Stimulated activated CD8-positive, alpha-beta memory T cell treated with anti-CD3 and anti-CD28 coated beads, Interleukin-4, amount 100 ng/mL, for 24 hours (primary cell): ENCODE measurements at places on chromosomes 7 and 10.

GRCh38 chr10:68625316-68625921 lies 65.3 kb downstream of the TET1 start:
- DNase-seq, result no peak

- DNase-seq, result no peak
These were observed 23.6 kb downstream of the RBM20 start for GRCh38 chr10:110667620-110668343.

DNA sequence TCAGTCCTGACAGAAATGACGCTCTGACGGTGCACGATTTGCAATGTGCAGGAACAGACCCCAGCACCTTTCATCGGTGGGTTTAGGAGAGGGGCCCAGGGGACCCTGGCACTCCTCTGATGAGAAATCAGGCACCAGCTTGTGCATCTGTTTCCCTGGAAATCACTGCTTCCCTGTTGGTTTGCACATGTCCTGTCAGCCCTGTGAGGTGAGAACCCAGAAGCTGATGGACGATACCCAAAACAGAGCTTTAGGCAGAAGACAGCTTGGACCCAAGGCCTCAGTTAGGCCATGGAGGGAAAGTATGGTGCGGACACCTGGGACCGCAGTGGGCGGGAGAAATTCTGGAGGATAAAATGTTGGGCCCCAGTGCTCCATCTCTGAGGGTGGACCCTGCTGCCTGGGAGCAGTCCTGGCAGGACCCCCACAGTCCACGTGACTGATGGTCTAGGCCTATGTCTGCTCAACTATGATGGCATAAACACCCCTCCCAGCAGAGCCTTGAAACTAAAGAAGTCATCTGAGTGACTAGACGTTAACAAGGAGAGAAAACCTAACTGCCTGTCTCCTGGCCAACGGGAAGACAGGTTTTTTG lies 242.8 kb downstream of the PTPRN2 start:
- no peak for DNase-seq

DNA sequence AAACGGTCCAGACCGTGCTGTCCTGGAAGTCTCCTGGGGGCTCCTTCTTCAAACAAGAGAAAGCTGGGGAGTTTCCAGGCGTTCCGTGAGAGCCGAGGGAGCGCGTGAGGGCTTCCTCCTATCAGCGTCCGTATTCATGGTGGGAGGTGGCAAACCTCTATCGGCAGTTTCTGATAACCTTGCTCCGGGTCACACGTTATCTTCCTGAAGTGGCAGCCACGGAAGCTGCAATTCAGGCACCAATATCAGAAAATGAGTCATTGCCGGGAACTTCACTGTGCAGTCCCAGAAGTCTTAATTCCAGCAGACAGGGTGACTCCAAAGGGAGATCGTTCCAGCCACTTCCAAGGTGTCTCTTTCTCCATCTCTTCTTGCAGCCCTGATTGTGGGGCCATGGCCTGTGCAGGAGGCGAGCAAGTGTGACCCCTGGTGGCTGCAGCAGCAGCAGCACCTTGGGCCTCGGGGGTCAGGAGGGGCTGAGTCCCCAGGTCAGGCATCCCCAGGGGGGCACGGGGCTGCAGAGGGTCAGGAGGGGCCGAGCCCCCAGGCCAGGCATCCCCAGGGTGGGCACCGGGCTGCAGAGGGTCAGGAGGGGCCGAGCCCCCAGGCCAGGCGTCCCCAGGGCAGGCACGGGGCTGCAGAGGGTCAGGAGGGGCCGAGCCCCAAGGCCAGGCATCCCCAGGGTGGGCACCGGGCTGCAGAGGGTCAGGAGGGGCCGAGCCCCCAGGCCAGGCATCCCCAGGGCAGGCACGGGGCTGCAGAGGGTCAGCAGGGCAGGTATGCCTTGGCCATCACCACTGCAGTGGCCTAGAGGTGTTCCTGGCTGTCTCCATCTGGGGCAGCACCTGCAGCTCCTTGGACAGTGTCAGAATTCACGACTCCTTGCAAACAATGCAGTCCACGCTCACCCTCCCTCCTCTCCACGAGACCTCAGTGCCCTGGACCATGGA lies 538.7 kb downstream of the DNAJB6 start:
- DNase-seq, result peak; percentile 12

DNA sequence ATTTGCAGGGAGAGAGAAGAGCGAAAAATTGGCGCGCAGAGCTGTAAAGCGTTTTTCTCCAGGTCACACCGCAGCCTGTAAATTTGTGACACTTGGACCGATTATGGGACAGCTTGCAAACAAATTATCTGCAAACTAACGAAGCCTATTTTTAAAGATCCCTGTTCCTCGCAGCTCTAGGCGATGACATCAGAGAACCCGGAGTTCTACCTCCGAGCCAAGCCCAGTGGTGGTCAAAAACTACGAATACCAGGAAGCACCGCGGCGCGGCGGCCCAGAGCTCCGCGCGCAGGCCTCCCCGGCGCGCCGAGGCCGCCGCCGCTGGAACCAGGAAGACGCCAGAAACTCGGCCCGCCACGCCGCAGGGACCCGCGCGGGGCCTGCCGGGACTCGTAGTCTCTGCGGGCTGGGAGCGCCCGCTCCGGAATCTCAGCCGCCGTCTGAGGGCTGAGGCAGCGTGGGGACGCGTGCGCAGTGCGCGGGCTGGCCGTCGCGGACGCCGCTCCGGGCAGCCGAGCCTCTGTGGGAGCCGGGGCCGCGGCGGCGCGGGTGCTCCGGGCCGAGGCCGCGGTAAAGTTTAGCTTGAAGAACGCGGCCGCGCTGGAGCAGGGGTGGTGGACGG lies at the start of gene PLEKHA1:
PLEKHA1 (plus strand) TSS at position 472 of the 622 bp plus-strand sequence. CDS start 18,493 bp downstream, outside the sequence.
- peak; percentile 90 for DNase-seq

GRCh38 chr7:153023194-153023592 lies 263.6 kb downstream of the ACTR3B start:
- DNase-seq, result no peak

GRCh38 chr7:92973974-92974373 lies 137.6 kb upstream of the CDK6 start:
- no peak for DNase-seq

GRCh38 chr10:112131996-112132395 lies 51.6 kb downstream of the GPAM start:
- no peak for DNase-seq

- no peak for DNase-seq
These were observed 595 bp upstream of the SUN1 start for GRCh38 chr7:831596-832166.

DNA sequence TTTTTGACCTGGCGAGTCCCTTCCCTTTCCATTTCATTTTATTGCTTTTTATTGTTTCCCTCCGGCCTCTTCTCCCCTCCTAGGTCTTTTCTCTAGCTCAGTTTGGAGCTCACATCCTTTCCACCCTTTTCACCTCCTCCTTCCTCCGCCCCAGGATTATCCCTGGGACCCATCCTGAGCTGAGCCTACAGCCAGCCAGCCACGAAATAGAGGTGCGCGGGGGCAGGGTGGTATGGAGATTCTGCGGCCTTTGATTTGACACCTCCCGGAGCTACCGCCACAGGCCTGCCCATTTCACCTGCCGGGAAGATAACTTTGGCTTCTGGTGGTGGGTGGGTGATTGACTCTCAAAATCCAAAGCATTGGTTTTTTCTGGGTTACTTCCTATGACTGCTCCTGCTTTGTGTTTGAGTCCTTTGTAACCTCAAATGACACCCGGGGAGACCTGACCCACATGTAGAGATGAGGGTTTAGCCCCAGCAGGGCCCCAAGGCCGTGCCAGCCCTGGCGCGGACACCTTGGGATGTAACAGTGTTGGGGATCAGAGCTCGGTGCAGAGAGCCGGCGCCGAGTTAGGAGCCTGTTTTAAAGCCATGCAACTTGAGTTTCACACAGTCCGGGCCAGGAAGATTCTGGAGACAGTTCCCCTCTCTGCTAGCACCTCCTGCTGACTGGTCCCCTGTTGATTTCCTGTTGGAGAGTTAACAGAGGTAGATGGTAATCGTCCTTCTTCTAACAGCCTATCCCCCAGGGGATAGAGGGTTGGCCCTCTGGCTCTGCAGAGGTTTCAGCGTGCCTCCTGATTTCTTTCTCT lies 1.5 kb downstream of the DUSP5 start:
- no peak for DNase-seq

DNA sequence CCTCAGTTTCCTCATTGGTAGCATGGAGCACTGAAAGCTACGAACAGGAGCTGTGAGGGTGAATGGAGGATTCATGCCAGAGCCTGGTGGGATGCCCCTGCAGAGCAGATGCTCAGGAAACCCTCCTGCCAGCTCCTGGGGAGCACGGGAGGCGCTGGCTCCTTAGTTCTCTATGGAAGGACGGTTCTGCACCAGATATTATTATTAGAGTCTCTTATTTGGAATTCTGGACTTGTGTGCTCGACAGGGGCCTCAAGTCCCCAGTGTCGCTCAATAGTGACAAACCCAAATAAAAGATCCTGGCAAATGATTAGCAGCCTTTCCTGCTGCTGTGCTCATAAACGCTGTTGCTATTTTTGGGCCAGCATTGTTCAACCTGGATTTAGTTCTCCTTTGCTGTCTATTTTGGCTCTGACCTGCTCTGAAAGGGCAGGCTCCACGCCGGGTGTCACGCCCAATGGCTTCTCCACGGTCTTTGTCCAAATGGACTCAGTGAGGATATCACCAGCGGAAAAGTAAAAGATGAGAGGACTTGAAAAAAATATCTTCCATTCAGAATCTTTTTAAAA lies 23.0 kb upstream of the KLF6 start:
- no peak for DNase-seq

GRCh38 chr10:106542461-106542860 lies 622.0 kb downstream of the SORCS1 start:
- DNase-seq, result no peak

GRCh38 chr7:67348171-67348570 lies 351.5 kb downstream of the TYW1 start:
- no peak for DNase-seq

- DNase-seq, result no peak
These were observed 2.0 kb downstream of the GPR85 start for GRCh38 chr7:113084496-113085172.

DNA sequence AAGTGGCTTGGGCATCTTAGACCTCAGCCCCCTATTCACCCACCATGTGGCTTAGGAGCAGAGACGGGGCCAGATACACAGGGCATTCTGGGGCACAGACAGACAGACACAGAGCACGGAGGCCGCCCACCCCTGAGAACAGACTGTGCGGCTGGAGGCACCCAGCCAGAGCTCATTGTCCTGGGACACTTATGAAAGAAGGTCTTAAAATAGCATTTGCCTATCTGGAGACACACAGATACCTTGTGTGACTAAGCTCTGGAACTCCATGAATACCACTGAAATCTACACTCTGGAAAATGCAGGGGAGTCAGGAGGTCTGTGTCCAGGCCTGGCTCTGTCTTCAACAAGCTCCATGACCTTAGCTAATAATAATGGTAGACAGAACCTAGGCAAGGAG lies 41.4 kb upstream of the ADO start:
- DNase-seq, result no peak

- DNase-seq, result no peak
These were observed 164.4 kb upstream of the PRPS1L1 start for GRCh38 chr7:18191862-18192625.

GRCh38 chr7:42071372-42072261 lies 165.4 kb downstream of the GLI3 start:
- no peak for DNase-seq

- no peak for DNase-seq
These were observed 26.7 kb upstream of the CRHR2 start for GRCh38 chr7:30708983-30709382.

DNA sequence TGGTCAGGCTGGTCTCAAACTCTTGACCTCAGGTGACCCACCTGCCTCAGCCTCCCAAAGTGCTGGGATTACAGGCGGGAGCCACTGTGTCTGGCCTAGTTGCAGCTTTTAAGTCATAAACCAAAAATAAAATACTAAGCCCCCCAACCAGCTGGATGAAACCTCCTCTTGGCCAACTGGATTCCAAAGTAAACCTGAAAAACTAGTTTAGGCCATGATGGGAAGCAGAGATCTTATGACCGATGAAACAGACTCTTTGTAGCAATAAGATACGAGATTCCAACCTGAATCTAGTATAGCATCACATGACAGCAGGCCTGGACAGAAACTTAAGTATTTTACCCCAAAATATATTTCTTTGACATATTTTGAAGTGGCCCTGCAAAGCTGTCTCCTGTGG lies 9.1 kb upstream of the MCM10 start:
- DNase-seq, result no peak

DNA sequence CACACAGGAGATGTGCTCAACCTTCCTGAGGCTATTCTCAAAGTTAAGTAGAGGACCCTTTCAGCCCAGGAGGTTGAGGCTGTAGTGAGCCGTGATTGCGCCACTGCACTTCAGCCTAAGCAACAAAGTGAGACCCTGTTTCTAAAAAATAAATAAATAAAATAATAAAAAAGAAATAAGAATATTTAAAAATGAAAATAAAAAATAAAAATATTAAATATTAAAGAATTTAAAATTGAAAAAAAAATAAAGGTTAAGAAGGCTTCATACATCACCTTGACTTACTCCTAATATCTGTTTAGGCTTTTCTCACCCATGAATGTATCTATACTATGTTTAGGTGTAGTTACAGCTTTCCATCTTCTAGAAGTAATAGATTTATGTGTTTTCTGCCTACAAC lies 187.5 kb upstream of the AGK start:
- no peak for DNase-seq

DNA sequence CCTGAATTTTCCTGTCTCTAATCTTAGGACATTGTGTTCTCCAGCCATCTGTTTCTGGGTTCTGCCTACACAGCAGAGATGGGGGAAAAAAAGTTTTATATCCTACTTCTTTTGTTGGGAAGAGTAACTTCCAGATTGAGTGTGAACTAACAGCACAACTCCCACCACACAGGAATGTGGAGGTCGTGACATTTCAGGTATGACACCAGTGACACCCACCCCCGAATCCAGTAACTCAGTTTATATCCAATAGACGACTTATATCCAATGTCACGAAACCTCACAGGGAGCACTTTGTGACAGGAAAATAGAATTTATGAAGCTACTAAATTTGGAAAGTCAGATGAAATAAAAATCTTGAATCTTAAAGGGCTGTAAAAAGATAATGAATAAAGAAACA lies 211.9 kb upstream of the GRM3 start:
- no peak for DNase-seq

DNA sequence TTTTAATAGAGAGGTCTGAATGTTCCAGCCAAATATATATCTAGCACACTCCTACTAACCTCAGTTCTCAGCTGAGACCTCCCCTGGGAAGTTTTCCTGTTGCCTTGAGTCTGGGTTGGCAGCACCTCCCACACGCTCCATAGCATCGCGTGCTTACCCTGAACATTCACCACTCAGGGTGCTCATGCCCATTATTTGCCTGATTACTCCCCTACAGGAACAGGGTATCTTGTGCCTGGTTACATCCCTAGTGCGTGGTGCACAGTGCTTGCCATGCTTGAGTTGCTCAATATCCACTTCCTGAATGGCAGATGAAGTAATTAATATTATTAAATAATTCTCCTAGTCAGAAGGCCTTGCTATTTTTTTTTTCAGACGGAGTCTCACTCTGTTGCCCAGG lies 269.9 kb upstream of the IMMP2L start:
- DNase-seq, result no peak

DNA sequence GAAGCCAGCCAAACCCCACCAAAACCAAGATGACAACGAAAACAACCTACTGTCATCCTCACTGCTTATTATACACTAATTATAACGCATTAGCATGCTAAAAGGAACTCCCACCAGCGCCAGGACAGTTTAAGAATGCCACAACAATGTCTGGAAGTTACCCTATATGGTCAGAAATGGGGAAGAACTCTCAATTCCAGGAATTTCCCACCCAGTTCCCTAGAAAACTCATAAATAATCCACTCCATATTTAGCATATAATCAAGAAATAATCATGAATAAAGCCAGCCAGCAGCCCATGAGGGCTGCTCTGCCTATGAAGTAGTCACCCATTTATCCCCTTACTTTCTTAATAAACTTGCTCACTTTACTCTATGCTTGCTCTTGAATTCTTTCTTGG lies 20.8 kb downstream of the MICU1 start:
- DNase-seq, result no peak
